Cerebellum (tissue), 4 donors: ENCODE measurements at places on chromosomes 7 and 10.

DNA sequence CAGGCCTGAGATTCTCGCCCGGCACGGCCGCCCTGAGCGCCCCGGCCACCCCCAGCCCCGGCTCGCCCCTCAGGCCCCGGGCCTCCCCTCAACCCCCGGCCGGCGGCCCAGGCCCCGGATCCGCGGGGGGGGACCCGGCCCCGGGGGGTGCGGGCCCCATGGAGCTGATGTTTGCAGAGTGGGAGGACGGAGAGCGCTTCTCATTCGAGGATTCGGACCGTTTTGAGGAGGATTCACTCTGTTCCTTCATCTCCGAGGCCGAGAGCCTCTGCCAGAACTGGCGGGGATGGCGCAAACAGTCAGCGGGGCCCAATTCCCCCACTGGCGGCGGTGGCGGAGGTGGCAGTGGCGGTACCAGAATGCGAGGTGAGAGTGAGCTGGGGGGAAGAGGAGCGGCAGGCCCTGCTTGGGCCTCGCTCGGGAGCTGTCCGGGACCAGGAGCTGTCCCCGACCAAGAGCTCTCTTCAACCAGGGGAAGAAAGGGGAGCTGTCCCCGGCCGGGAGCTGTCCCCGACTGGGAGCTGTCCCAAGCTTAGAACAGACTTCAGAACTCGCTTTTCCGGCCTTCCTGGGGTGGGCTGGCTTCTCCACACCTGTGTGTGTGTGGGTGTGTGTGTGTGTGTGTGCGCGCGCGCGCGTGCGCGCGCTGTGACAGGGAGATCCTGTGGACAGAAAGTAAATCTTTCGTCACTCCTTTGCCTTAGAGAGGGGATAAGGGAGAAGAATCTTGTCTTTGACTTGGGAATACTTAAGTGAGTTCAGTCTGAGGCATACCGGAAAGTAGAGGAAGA, 510 bp downstream of the ZSWIM8 start:
- no peak for DNase-seq

DNA sequence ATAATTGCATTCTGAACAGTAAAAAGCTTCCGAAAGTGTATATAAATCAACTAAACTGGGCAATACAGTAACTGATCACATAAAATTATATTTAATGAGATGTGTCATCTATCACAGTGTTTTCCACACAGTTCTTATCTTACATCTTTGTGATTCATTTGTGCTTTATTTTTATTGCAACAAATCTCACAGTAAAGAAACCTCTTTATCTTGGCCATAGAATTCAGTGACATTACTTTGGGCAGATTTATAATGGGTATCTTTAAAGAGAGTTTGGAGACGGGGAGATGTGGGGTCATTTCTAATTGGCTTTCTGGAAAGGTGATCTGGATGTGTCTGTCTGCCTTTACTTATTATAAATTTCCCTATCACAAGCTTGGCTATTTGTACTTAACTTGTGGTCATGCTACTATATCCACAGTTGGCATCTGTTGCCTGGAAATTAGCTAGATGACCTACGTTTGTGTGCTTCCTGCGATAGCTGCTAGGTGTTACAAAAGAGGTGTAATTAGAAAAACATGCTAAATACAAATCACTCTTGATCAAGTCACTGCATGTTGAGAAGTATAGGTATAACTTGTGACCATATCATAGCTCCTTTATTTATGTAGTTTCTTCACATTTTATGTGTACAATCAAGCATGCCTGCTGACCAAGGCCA, 123.8 kb downstream of the ARID5B start:
- DNase-seq = no peak

GRCh38 chr7:155001756-155002410, 1.0 kb downstream of the PAXIP1 start:
- no peak for DNase-seq

DNA sequence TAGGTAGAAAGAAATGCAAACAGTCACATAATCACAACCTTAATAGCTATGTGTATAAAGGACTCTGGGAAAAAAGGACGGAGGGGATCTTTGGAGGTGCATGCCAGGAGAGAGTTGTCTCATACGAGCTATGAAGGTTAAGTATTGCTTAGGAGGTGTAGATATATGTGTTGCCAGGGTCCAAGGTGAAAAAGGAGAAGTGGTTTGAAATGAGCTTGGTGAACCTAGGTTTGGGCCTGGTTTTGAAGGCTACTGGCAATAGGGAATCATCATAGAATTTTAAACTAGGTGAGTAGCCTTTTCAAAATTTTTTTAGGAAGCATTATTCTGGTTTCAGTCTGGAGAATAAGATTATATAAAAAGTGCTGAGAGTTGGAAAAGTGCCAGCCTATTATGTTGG, 336.8 kb downstream of the AUTS2 start:
- DNase-seq = no peak

- no peak for DNase-seq
These were observed 38.8 kb downstream of the SND1 start for GRCh38 chr7:127690806-127691205.

- no peak for DNase-seq
These were observed 10.5 kb downstream of the CRCP start for GRCh38 chr7:66125052-66125694.

DNA sequence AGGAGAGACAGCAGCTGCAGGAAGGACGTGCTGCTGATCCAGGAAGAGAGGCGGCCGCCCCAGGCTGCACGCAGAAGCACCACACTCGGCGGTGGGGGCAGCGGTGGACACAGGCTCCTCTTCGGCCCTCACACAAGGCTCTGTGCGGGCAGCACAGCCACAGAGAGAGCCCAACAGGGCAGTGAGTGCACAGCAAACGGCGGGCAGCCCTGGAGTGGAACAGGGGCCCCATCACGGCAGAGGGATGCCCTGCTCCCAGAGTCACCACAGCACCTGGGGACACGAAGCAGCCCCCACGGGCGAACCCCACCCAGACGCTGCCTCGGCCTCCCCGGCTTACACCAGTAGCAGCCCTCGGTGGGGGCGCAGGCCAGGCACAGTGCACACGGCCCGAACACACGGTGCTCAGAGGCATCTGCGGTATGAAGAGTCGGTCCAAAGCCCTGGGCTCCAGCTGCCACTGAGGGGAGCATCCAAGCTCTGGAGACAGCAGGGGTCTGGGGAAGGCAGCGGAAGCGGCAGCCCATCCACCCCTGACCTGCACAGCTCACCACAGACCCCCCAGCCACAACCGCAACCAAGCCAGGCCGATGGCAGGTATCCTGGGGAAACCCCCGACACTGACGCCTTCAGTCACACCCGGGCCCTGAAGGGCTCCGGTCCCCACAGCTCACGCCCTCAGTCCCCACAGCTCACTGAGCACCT, 16.8 kb downstream of the NUDT1 start:
- no peak for DNase-seq

DNA sequence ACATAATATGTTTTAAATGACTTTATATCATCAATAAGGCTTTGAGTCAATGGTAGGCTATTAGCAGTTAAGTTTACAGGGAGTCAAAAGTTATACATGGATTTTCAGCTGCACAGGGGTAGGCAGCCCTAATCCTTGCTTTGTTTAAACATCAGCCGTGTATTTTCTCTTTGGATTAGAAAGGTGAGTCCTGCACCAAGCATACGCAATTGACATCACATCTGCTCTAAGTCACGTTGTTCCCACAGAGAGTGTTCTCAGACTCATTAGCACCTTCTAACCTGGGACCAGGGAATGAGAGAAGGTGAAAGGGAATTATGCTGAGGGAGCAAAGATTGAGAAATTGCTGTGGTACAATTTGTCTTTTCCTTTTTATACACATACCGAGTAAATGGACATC, 148.6 kb upstream of the ZNF804B start:
- DNase-seq = no peak

- no peak for DNase-seq
These were observed 314.7 kb upstream of the ZNF32 start for GRCh38 chr10:43963379-43963778.

DNA sequence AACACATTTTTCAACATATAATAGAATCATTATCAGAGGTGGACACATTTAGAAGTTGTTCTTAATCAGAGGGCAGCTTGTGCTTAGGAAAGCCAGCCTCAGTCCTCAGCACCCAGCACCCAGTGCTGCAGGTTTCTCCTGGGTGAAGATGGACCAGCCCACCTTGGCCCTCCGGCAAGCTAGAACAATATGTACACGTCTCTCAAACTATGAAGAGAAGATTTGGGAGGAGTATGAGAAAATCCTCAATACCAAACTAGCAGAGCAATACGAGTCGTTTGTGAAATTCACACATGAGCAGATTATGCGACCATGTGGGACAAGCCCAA, 13.5 kb upstream of the RALA start:
- no peak for DNase-seq

DNA sequence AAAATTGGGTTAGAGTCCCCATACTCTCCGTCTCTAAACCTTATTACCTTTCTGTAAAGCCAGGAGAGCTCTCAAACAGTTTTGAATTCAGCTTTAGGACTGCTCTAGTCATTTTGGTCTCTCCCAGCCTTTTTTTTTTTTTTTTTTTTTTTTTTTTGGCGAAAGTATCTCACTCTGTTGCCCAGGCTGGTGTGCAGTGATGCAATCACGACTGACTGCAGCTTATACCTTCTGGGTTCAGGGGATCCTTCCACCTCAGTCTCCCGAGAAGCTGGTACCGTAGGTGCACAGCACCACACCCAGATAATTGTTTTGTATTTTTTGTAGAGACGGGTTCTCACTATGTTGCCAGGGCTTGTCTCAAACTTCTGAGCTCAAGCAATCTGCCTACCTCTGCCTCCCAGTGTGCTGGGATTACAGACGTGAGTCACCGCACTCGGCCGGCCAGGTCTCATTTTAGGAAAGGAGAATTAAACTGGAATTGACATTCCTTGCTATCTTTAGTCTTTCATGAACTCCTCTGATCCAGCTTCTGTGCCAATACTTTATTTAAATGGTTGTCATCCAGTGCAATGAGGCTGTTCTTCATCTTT, 31.4 kb upstream of the RSU1 start:
- no peak for DNase-seq

GRCh38 chr7:113652501-113652900, 266.3 kb downstream of the PPP1R3A start:
- DNase-seq = no peak

DNA sequence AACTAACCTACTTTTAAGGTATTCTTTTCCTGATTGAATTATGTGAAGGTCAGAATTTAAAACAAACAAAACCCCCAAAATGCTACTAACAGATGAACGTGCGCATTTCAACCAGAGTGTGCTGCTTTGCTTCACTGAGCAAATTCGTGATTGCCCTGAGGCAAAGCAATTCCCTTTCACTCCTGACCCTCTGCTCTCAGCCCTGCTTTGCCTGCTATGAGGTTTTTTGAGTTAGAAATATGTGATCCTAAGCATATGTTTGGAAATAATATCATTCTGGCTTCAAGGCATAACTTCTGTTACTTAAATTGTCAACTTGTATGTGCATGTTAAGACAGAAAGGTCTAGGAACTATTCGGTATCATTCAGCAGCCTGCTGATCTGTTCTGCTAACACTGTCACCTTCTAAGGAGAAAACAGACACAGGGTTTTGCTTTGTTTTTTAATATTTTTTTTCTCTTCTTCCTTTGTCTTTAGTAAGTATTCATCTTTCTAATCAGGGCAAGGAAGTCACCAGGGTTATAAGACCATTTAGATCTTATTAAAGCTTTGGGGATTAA, 124.2 kb downstream of the GNAT3 start:
- no peak for DNase-seq

GRCh38 chr10:101629837-101630632, 41.9 kb downstream of the DPCD start:
- DNase-seq = no peak

DNA sequence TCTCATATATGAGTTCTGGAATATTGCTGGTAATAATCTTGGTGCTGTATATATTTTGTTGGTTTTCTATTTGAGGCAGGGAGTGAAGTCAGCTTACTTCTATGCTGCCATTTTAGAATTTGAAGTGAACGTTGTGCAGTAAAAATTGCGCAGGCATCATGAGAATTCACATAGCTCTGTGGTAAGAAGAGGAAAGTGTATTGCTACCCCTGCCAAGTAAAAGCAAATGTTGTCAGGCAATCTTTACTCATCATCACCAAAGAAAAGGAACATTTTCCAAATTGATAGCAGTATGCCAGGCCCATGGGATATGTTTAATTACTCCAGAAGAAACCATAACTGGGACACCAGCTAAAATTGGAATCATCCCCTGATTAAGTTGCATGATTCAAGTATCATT, 13.4 kb downstream of the FEZF1 start:
- DNase-seq = no peak

DNA sequence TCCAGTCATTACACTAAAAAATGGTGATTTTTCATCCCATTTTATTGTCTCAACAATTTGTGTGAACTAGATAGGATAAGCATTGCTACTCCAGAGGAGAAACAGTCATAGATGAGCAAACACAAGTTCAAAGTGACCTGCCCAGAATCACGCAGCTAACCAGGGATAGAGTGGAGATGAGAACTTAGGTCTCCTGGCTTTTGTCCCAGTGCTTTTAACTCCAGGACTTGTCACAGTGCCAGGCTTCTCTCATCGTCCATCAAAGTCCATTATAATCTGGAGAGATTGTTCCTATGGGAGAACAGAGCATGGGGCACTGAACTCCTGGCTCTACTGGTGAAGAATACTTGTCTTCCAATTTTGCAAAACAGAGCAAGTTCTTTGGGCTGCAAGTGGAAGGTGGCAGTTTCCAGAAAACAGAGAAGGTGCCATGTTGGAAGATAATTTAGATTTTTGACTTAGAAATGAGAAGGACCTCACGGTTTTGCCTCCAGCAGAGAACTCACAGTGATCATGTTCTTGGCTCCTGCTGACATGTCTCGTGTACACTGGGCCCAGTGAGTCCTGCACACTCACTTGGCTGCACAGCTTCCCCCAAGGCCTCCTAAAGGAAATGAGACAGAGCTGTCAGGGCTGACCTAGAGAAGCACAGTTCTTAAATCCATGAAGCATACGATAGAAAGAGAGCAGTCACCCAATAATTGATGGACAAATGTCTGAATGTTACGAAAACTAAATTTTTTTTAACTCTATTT, 322.9 kb upstream of the NRP1 start:
- no peak for DNase-seq

DNA sequence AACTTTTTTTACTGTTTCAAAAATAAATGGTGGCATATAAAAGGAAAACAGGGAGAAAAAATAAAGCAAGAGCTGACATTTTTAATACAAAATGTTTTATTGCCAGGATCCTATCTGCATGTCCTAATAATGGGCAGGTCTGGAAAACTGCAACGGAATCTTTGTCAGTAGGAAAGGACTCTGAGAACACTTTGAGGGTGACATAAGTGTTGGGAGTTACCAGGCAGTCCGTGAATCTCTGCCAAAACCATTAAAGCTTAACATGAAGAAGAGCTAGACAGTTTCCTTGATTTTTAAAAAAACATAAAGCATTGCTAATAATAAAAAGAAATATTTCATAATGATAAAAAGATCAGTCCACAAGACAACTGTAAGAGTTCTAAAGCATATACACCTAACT, 80.7 kb downstream of the AGMO start:
- no peak for DNase-seq
